AG04450 (cell line): ENCODE measurements at places on chromosomes 12 and 14. TPM values are rescaled to one million over a fixed set of nuclear protein-coding genes. Genes with fewer than 3 reads are reported as not detected.

- no peak for DNase-seq
These were observed 27.1 kb upstream of the C12orf71 start for GRCh38 chr12:27109334-27110028.

DNA sequence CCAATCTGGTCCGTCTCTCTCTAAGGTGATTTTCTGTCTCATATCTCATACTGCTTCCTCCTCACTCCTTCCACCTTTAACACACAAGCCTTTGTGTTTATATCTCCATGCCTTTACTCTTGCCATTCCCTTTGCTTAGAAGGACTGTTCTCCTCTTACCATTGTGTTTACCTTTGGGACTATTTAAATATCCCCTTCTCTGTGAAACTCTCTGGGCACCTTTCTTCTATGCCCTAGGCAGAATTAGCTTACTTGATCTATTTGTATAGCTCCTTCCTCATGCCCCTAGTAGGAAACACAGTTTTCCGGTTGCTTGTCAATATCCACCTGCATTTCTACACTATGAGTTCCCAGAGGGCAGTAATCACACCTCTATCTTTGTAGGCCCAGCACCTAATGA lies 3.9 kb upstream of the AMHR2 start:
- DNase-seq: no peak

- DNase-seq: no peak
These were observed 64.1 kb upstream of the OTX2 start for GRCh38 chr14:56874375-56874774.

DNA sequence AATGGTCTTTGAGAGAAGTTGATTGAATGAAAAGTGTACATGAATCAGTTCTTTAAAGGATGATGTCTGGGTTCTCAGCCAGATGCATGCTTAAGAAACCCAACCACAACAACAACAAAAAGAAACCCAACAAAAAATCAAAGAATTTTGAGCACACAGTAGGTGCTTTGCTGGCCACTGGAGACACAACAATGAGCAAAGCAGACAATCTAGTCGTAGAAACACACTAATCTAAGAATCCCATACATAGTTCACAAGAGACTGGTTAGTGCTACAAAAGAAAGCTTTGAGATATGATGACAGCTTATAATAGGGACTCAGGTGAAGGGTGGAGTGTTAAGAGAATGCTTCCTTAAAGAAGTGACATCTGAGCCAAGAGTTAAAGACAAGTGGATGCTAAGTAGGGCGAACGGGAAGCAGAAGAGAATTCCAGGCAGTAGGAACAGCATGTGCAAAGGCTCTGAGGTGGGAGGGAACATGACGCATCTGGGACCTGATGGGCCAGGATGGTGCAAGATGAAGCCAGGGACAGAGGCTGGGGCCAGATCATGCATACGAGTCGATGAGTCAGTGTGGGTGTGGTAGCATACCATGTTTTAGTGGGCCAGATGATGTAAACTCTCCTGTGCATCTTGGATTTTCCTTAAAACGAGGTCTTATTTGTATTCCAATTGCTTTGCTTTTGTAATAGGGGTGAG lies 4.6 kb upstream of the HIP1R start:
- DNase-seq: no peak

DNA sequence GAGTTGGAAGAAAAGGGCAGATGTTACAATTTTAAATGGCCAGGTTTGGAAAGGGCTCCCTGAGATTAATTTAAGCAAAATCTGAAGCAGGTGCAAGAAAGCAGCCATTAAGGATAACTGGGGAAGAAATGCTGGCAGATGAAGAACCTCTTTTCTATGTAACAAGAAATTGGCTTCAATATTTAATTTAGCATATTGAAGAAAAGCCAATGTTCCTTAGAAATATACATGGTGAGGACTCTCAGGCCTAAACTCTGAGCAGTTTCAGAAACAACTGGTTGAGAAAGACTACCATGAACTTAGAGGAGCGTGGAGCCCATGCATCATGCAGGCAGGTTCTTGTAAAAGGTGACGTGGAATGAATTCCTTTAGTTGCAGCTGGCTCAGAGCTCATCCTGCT lies 152.8 kb downstream of the LRIG3 start:
- no peak for DNase-seq

DNA sequence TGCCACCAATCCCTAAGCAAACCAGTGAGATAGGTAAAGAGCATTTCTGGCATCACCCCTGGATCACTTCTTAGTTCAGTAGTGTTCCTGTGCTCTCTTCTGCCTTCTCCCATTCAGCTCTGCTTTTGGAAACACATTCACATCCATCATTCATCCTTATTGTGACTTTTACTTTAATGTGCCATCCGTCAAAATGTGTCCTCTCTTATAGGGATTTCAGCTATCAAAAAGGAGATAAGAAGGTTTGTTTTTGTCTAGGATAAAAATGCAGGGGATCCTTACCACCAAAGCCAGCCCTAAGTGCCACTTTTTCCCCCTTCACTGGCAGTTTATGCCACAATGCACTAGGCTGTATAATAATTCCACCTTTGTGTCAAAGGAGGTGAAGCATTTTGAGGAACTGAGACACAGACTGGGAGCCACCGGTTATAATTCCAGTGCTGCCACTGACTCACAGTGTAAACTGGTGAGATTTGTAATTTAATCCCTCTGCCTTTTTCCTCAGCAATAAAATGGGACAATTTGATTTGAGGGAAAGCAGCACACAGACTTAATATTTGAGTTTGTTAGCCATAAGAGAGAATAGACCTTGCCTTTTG lies 158.6 kb downstream of the PAX9 start:
- no peak for DNase-seq

DNA sequence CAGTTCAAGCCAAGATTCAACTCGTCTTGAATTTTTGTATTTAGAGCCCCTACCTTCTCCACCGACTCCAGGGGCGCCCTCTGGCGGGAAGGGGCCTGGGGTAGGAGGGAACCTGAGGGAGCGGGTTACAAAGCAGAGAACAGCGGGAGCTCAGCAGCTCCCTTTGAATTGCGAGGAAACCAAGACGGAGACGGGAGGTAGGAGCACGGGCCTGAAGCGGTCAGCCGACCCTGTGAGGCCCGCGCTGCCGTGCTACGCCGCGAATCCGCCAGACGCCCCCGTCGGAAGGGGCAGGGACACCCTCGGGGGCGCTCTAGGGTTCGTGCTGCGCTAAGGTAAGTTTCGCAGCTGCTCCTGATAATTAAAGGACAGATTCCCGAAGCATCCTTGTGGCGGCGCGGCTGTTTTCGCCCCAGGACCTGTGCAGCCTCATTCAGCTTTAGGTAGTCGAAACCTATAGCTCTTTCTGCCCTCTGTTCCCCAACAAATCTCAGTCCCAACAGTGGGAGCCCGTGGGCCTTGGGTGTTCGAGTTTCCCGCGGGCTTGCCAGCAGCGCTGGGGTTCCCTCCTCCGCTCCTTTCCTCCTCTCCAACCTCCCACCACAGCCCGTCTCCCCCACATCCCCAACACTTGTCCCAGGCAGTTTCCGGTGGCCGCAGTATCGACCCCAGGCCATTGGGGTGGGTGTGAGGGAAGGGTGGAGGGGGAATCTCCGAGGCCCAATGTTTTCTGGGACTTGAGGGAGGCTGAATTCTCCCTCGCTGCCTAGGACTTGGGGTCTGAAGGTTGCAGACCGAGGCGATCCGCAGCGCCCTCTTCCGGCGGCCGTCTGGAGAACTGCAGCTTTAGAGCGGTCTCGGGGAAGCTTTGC lies 5.1 kb upstream of the NKX2-1 start:
- no peak for DNase-seq

GRCh38 chr14:102988054-102988453 lies 65.6 kb downstream of the AMN start:
- no peak for DNase-seq

Gene TMEM132D
- not detected in 2 replicates for polyA plus RNA-seq
